Tracheal epithelial cell (primary cell): ENCODE measurements at places on chromosomes 7 and 10. TPM values are rescaled to one million over a fixed set of nuclear protein-coding genes. Genes with fewer than 3 reads are reported as not detected.

Gene FAM25A
- 10.8 TPM in 1 of 2 replicates, not detected in the other for total RNA-seq

Gene NACAD
- total RNA-seq = under 0.01 and 0.96 TPM in 2 replicates

Gene POLR1F
- 19.5 and 21.7 TPM in 2 replicates for total RNA-seq

Gene TMED4
- 175 and 201 TPM in 2 replicates for total RNA-seq

Gene AKR1C4
- not detected in 2 replicates for total RNA-seq

Gene OR9A4
- 0.21 TPM in 1 of 2 replicates, not detected in the other for total RNA-seq

Gene NAMPT
- total RNA-seq = 199 and 325 TPM in 2 replicates

Gene NPSR1
- not detected in 2 replicates for total RNA-seq

Gene ATOH7
- total RNA-seq = not detected in 2 replicates

Gene CCDC172
- total RNA-seq = not detected in 2 replicates

Gene STAG3
- total RNA-seq = 0.72 and 1.3 TPM in 2 replicates

Gene PPP1R9A
- total RNA-seq = 0.85 and 6.0 TPM in 2 replicates

Gene FRAT2
- total RNA-seq = 20.2 and 24.6 TPM in 2 replicates

Gene AGR2
- total RNA-seq = 9.2 and 279 TPM in 2 replicates

Gene HOXA6
- 0.72 TPM in 1 of 2 replicates, not detected in the other for total RNA-seq
